Upper lobe of left lung (tissue), 6 donors: ENCODE measurements at places on chromosomes 3 and 15. TPM values are rescaled to one million over a fixed set of nuclear protein-coding genes. Genes with fewer than 3 reads are reported as not detected.

- DNase-seq = no peak
These were observed 49.3 kb downstream of the STRIT1 start for GRCh38 chr3:155244216-155244615.

DNA sequence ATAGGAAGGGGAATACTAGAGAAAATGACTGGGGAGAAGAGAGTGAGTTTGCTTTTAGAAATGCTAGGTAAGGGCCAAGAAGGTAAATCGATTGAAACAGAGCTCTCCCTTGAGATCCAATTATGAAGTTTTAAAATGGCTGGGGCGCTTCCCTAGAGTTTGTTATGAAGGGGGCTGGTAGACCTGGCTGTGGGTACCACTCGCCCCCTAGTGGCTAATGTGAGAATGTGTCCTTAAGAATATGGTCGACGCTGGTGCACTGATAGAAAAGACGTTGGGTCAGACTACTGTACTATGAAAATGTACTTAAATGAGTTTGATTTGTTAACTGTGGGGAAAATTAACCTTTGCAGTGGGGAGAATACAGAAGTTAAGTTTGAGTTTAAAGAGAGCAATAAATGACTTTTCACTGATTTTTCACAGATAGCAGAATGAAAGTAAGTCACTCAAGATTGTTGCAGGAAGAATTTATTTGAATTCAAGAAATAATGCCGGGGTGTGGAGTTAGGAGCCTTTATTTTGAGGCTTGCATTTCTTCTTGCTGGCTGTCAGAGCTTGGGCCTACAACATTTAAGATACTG, 9.2 kb downstream of the TMPRSS7 start:
- DNase-seq = no peak

GRCh38 chr3:41323467-41324155, 124.3 kb downstream of the CTNNB1 start:
- DNase-seq = no peak

DNA sequence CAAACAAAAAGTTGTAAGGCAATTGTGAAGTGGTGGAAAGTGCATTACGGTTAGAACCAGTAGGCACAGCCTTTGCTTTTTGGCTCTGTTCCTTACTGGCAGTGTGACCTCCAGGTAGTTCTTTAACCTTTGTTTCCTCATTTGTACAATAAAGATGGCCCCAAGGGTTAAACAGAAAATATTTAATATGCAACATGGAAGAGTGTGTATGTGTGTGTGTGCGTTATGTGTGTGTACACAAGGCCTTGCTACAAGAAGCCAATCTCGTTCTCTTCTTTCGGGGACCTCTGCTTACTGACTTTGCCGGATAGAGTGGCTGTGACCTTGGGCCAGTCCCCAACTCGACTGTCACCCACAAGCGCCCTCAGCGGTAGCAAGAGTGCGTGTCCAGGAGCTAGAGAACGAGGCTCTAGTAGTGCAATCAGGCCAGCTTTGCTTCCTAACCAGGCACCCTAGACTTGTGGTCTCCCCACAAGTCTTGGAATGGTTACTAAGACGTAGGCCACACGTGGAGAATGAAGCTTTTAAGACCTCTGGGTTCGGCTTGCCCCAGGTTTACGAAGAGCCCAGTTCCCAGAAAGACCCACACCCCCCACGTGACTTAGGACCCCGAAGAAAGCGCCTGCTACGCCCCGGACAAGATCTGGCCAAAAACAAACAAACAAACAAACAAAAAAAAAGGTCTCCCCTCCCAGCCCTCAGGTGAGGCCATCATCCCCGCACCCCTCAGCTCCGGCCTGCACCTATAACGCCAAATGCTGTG, 593 bp downstream of the CIAO2A start:
- DNase-seq = no peak

DNA sequence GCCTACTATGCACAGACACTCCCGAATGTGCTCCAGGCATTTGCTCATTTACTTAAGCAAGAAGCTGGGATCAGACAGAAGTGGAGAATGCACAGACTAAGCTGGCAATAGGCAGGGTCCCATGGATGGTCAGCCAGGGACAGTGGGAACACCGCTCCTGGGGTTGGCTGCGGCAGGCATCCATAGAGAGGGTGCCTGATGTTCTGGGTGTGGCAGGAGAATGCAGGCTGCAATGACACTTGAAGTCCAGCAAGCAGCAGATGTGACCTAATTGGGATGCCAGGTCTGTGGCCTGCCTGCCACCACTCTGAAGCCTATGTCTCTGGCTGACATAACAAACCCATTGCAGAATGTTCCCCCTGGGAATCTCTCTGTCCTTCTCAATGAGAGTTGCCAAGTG, 40.2 kb upstream of the SLC6A11 start:
- no peak for DNase-seq

Gene MELTF
- 6.1 TPM for total RNA-seq

Gene ZNF774
- 4.4 TPM for total RNA-seq
